ENCODE measurements at places on chromosomes 16 and 17.
A peak's percentile ranks its signal among the peaks of the same experiment; 100 is the strongest.

DNA sequence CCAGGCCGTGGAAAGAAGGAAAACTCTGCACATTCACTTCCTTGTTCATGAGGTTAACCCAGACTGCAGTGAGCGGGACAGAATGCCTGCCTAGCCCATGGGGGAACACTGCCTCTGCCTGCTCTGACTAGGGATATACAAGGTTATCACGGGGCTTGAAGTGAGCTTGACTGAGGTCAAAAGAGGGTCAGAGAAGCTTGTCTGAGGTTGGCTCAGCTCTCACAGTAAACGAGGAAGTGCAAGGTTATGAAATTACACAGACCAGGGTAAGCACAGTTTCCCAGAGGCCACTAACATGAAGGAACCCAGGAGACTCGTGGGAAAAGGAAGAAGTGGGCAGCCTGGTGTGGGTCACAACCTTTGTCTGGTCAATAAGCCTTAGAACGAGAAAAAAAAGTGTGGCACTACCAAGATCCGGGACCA lies 28.7 kb downstream of the HIC1 start:
- no peak for DNase-seq

DNA sequence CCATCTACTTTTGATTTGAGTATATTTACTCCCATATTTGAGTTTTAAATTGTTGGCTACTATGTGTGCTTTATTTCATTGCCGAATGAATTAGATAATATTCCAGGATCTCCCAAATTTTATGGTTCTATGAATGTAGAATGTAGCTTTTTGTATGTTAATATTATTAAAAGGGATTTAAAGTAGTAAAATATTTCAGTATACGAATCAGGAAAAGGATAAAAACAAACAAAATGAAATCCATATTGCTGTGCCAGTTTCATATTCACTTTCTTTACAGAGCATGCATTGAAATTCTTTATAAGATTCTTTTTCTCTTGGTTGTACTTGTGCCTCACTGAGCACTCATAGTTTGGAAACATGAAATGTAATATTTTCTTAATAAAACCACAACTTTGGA lies 155.1 kb downstream of the CHD9 start:
- no peak for DNase-seq

DNA sequence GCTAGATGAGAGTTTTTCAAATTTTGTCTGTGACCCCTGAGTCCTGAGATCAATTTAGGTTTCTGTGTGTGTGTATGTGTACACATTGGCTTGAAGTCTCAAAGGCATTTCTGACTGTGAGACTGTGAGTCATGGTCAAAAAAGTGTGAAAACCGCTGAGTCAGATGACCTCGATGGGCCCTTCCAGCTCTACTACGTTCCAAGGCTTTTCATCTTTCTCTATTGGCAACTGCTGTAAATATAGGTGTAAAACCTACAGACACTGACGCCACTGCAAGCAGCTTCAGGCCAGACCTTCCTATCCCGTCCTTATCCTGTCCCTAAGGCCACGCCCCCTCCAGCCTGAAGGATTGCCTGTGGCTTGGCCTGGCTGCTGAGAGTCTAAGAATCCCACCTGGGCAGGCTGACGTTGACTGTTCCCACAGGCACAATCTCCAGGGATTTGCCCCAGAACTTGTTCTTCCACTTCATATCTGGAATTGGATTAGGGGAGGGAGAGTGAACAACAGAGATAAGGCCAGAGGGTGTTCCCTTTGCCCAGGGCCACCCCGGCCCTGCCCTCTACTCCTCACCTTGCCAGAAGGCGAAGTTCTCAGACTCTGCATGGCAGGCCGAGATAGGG lies 11.3 kb downstream of the OSBPL7 start:
- DNase-seq, result peak; percentile 52

- DNase-seq, result peak; percentile 48
Measured at GRCh38 chr16:35391328-35391727, 1931.9 kb downstream of the TP53TG3F start.

GRCh38 chr16:89787365-89787805 lies 29.1 kb downstream of the FANCA start:
- DNase-seq, result no peak

- peak; percentile 38 for DNase-seq
Measured at GRCh38 chr17:73643001-73643851, 1.0 kb downstream of the SDK2 start.

GRCh38 chr16:58125781-58126335 lies 3.3 kb downstream of the CFAP20 start:
- no peak for DNase-seq

- DNase-seq, result peak; percentile 45
Measured at GRCh38 chr17:40417258-40417608, 463 bp downstream of the TOP2A start.

DNA sequence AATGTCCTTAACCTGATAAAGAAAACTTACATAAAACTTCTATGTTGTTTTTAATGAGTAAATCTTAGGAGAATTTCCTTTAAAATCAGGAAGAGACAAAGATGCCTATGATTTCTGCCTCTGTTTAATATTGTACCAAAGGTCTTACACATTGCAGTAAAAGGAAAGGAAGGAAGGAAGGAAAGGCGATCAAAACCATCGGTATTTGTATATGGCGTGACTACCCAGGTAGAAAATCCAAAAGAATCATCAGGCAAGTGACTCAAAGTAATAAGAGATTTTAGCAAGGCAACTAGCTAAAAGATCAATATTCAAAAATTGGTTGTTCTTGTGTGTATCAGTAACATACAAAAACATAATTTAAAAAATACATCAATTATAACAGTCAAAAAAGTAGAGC lies 3.5 kb downstream of the ICAM2 start:
- DNase-seq, result no peak

- peak; percentile 77 for DNase-seq
Measured at GRCh38 chr17:17919169-17920107, 52.8 kb downstream of the TOM1L2 start.

- no peak for DNase-seq
Measured at GRCh38 chr17:9104370-9105041, 83.2 kb downstream of the NTN1 start.

DNA sequence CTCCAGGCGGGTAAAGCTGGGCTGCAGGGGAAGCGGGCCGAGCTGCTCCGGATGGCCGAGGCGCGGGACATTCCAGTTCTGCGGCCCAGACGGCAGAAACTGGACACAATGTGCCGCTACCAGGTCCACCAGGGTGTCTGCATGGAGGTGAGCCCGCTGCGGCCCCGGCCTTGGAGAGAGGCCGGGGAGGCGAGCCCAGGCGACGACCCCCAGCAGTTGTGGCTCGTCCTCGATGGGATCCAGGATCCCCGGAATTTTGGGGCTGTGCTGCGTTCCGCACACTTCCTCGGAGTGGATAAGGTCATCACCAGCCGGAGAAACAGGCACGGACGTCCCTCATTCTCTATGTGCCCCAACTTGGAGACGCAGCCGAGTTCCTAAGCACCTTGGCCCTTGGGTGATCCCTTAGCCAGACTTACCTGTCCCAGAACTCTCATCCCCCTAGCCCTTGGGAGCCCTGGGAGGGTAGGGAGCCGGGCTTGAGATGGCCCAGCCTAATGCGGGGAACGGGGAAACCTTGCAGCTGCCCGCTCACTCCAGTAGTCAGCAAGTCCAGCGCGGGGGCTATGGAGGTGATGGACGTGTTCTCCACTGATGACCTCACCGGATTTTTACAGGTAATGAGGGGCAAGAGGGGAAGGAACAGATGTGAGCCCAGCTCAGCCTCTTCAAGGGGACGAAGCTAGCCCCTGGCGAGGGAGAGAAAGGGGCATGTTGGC lies 806 bp downstream of the MRM1 start:
- DNase-seq, result peak; percentile 25

DNA sequence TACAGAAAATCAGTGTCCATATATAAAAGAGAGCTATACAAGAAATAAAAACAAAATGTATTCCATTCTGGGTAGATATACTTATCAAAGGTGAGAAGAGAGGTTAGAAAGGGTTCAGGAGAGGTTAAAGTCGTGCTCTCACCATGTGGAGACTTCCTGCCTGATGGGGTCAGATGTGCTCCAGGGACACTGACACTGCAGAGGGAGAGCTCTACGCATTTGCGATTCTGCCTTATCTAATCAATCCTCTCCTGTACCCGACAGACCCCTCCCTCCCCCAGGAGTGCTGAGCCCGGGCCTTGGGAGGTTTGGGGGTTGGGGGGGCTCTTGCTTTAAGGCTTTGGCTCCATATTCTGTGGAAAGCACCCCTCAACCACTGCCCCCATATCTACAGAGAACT lies 16.6 kb upstream of the SLC5A11 start:
- no peak for DNase-seq

DNA sequence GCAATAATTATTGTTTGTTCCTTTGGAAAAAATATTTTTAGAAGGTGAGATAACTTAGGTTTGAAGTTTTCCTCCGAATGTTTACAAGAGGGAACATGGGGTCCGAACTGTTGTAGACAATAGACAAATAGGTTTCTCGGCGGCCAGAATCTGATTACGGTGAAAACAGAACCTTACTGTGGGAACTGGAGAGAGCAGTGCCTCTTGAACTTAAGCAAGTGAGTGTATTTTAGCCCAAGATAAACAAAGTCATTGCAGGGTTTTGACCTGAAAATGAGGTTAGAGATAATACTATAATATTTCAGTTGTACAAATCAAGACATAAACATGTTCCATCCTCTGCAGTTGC lies 134.7 kb downstream of the ABCA8 start:
- no peak for DNase-seq

- DNase-seq, result no peak
Measured at GRCh38 chr16:79154086-79154485, 446.5 kb downstream of the MAF start.

GRCh38 chr16:16076423-16076813 lies 127.0 kb downstream of the ABCC1 start:
- no peak for DNase-seq

DNA sequence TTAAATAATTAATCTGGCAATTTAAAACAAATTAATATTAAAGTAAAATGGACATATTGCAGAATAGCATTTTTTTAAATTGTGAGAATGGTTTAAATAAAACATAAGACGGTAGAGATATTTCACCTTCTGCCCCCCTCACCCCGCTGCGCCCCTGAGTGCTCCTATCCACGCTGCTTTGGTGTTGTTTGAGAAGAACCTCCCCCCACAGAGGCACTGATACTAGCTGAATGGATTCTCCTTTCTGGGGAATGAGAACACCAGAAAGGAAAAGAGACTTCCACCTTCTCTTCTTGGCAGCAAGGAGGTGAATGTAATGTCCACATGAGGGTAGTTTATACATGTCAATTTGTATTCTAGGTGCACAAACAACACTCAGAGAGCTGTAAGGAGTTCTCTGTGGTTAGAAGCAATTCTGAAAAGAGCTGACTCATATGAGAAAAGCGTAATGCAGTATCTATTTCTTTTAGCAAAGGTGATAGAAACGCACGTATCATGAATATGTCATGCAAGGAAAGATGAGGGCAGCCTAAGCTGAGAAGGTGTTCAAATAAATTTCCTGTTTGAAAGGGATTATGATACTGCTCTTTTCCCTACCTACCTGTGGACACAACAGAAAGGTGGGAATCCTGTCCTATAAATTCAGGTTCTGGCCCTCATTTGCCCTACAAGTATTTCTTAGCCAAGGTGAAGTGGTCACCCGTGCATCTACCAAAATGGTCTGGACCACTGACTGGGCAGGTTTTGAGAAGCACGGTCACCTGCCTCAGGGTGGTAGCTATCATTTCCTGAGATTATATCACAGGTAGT lies 126.9 kb downstream of the PARN start:
- no peak for DNase-seq

GRCh38 chr16:53753431-53753830 lies 49.5 kb downstream of the FTO start:
- DNase-seq, result no peak

DNA sequence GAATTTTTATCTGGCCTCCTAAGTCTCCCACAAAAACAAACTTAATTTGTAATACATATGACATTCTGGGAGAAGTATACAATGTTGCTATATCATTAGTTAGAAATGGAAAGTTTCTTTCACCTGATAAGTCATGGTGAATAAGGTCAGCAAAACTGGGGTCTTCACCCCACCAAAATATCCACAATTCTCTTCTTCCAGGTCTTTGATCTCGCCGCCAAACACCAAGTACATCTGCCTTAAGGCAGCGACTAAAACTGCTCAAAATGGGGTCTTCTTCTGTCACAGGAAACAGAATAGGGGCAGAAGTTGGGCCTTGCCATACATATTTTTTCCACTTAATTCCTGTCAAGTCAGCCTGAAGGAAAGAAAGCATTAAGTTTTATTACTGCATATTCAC lies 2.1 kb downstream of the MED13 start:
- no peak for DNase-seq

GRCh38 chr17:65049085-65049756 lies 7.3 kb downstream of the GNA13 start:
- no peak for DNase-seq

DNA sequence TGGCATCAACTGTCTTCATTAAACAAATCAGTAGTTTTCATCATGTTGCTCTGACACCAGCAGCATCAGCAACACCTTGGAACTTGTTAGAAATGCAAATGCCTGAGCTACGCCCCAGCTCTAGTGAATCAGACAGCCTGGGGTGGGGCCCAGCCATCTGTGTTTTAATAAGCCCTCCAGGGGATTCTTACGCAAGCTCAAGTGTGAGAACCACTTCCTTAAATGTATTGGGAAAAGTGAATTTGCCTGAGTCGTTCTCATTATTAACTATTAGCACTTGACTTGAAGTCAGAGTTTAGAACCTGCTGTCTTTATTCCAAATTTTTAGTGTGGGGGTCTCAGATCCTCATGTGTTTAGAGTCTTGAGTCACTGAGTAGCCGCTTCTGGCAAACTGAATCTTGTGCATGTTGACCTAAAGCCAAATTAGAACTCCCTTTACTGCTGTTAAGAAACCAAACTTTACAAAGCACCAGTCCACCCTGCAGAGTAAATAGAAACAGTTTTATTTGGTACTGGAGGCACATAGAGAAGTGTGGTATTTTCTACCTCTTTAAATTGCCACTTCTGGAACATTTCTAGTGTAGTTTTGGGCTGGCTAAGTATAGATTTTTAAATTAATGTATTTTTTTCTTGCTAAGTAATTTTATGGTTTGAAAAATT lies 137.4 kb upstream of the COX10 start:
- DNase-seq, result no peak

- no peak for DNase-seq
Measured at GRCh38 chr17:39551879-39552278, 55.8 kb downstream of the NEUROD2 start.

- no peak for DNase-seq
Measured at GRCh38 chr16:65833171-65833871, 533.2 kb upstream of the CDH5 start.

GRCh38 chr17:29240968-29241963 lies 5.4 kb upstream of the CRYBA1 start:
- peak; percentile 49 for DNase-seq

- no peak for DNase-seq
Measured at GRCh38 chr16:86906623-86907022, 328.3 kb downstream of the FOXL1 start.

Data from activated CD4-positive, alpha-beta T cell treated with anti-CD3 and anti-CD28 coated beads for 48 hours (primary cell).